ENCODE measurements at places on chromosomes 6 and 20.
A peak's percentile ranks its signal among the peaks of the same experiment; 100 is the strongest.

DNA sequence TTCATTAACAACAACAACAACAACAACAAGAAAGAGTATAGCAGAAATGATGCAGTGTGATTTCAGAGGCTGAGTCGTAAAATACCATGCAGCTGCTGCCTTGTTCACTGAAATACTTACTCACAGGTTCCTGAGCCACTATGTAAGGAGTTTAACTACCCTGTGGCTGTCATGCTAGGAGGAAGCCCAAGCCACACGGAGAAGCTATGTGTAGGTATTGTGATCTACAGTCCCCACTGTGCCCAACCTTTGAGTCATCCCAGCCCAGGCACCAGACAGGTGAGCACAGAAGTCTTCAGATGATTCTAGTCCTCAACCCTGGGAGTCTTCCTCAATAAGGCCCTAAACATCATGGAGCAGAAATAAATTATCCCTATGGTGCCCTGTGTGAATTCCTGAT lies 14.6 kb upstream of the RALY start:
- DNase-seq: no peak

- DNase-seq: no peak
Measured at GRCh38 chr6:30903236-30903635, 4.8 kb upstream of the GTF2H4 start.

- no peak for DNase-seq
Measured at GRCh38 chr6:26205161-26205624, 118.0 kb downstream of the HFE start.

- DNase-seq: no peak
Measured at GRCh38 chr20:52031563-52032303, 159.8 kb downstream of the ZFP64 start.

GRCh38 chr6:593907-594212 lies 63.0 kb downstream of the HUS1B start:
- DNase-seq: no peak

GRCh38 chr6:159577564-159577963 lies 115.5 kb downstream of the SOD2 start:
- DNase-seq: no peak

GRCh38 chr6:30722280-30723112 lies 2.3 kb downstream of the TUBB start:
- peak; percentile 91 for DNase-seq

- DNase-seq: peak; percentile 68
Measured at GRCh38 chr6:28489366-28490204, 26.0 kb downstream of the GPX6 start.

- DNase-seq: no peak
Measured at GRCh38 chr6:69820438-69820837, 23.6 kb upstream of the LMBRD1 start.

DNA sequence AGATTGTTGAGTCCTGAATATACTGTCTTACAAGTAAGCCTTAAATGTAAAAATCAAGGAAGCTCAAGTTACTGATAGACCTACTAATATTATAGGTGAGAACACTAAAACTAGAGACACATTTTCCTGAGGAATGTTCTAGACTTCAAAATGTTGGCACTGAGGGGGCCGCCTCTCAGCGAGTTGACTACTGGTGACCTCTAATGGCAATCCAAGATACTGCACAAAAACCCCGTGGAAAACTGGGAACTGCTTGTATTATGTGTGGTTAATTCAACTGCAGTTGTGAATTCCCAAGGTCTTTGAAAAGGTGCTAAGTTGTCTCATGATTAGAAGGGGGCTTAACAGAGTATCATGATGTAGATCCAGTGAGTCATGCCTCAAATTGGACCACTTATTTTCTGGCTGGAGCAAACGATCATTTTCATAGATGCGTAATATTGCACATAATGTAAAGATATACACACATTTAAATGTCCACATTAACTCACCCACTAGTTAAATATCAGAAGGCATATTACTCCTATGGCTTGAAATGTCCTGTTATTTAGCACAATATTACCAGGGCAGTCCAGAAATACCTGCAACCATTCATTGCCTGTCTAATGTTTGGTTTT lies 336.2 kb downstream of the FOXA2 start:
- no peak for DNase-seq

GRCh38 chr6:40472353-40472752 lies 114.8 kb downstream of the LRFN2 start:
- no peak for DNase-seq

GRCh38 chr6:157093536-157093935 lies 229.8 kb downstream of the TMEM242 start:
- no peak for DNase-seq

DNA sequence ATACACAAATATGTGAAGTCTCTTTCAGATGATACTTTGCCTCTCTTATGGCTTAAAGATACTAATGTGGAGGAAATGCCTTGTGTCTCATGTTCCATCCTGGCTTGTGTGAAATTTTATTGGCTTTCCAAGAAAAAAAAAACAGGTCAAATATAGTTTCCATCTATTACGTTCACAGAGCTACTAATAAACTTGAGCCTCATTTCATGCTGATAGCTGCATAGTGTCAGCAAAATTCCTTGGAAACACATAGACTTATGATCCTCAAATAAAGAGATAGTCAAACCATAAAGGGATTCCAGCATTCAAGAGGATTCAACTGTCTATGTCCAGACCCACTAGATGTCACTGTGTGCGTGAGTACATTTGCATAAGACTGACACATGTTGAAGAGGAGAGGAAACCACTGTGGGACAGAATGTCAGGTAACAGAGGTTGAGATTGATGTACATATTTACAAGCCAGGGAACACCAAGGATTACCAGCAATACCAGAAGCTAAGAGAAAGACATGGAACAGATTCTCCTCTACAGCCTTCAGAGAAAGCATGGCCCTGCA lies 266.6 kb downstream of the COL12A1 start:
- no peak for DNase-seq

GRCh38 chr6:119523556-119523955 lies 174.0 kb upstream of the MAN1A1 start:
- DNase-seq: no peak

GRCh38 chr6:35360349-35361138 lies 18.2 kb downstream of the PPARD start:
- peak; percentile 3 for DNase-seq

GRCh38 chr6:113625850-113626249 lies 231.3 kb upstream of the MARCKS start:
- no peak for DNase-seq

DNA sequence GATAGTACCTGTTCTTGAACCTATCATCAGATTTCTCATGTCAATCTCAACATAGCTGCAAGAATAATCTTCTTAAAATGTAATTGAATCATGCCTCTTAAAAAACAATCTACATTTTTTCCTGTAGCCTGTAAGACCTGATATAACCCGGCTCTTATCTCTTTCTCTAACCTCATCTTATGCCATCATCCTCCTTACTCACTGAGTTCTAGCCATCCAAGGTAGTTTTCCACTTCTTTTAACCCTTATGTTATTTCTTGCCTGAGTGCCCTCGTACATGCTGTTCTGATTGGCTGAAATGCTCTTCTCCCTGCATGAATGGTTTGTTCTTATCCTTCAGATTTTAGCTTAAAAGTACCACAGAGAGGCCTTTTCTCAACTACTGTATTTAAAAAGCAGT lies 16.4 kb downstream of the SLC17A5 start:
- DNase-seq: no peak

DNA sequence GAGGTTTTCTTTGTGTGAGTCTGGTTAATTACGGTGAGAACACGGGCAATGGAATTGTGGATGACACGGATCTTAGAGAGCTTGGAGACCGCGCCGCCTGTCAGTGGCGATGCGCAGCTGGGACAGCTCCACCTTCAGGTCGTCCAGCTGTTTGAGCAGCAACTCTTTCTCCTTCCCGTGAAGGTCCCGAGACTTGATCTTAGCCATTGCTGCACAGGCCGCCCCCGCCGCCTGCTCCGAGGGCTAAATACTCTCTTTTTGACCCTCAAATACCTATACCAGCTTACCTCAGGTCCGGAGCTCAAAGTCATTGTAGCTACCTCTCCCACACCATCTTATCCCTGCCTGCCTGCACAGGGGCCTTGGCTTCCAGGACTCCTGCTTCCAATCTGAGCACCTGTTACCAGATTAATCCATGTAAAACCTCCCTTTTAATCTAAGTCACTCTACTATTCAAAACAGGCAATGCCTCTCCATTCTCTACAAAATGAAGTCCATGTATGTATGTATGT lies 100.2 kb downstream of the PREP start:
- DNase-seq: no peak

- no peak for DNase-seq
Measured at GRCh38 chr6:102026649-102027048, 633.1 kb downstream of the GRIK2 start.

DNA sequence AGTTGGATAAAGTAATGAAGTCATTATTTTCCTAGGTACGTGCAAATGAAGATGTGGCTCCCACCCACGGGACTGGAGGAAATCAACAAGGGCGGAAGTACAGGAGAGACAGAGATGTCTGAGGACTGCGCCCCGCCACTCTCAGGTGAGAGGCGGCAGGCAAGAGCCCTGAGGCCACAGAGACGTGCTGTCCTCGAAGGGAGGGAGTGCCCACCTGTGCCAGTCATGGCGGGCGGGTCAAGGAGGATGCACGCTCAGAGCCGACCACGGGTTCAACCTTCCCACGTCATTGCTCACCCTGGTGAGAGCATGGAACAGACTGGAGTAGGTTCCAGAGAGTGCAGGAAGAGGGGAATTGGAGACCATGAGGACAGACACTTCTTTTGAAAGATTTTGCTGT lies 12.7 kb downstream of the CST8 start:
- no peak for DNase-seq

GRCh38 chr6:36643977-36644376 lies 34.5 kb upstream of the CDKN1A start:
- no peak for DNase-seq

DNA sequence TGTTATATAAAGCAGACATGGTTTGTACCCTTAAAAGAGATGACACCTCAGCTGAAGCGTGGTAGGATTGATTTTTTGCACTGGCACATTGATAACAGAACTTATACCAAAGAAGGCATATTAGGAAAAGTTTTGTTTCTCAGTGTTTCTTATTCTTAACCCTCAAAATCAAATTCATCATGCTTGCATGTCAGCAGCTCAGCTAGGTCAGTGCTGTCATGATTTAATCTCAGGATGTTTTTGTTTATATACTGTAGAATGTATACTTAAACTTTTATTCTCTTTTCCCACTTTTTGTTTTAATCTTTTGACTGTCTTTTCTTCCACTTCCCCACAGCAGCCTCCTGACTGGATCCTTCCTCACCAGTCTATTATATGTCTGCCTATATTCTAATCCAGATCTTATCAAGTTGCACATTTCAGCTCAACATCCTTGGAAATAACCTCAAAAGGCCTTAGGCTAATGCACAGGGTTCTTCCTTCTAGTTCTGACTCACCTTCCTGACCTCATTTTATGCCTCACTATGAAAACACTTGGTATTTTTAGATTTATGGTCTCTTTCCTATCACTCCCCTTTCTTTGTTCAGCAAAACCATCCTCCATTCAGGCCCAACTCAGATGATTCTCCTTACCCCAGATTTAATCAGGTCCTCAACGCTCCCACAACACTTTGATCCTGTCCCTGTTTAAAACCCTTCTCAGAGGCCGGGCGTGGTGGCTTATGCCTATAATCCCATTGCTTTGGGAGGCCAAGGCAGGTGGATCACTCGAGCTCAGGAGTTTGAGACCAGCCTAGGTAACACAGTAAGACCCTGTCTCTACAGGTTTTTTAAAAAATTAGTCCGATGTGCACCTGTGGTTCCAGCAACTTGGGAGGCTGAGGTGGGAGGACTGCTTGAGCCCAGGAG lies 7.2 kb downstream of the HEBP2 start:
- DNase-seq: no peak

Data from suprapubic skin (tissue), 4 donors.